Left lung (tissue), 14 donors: ENCODE measurements at places on chromosomes 4 and X. TPM values are rescaled to one million over a fixed set of nuclear protein-coding genes. Genes with fewer than 3 reads are reported as not detected.

The GPRASP3 gene
- 5.6 TPM for total RNA-seq

The MAGEC3 gene
- total RNA-seq = not detected

DNA sequence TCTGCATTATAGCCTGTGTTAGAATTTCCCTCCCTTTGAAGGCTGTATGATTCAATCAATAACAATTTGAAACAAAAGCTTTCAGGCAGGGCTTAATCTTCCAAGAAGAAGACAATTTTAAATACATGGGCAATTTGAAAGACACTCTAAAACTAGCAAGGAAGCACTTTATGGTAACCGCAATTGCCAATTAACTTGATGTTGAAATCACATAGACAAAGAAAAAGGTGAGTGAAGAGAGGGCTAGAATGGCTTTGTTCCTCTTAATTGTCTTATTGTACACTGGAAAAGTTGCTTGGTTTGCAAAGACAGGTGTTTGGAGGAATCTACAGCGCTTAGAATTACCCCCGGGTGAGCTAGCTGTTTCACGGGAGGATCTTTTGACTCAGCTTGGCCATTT, 74.4 kb upstream of the PRKX start:
- H3K36me3 ChIP-seq = no peaks in the 10 kb centered on the region
- DNase-seq = no peak
- no peak overlapping the region for H3K27ac ChIP-seq
- H3K27me3 ChIP-seq = no peaks in the 10 kb centered on the region
- no peak overlapping the region for H3K4me3 ChIP-seq

- no peaks in the 10 kb centered on the region for H3K36me3 ChIP-seq
- H3K4me3 ChIP-seq = no peak overlapping the region
- DNase-seq = peak; percentile 18
- no peak overlapping the region for H3K27ac ChIP-seq
Measured at GRCh38 chr4:30450474-30450873, 269.7 kb upstream of the PCDH7 start.

- no peaks in the 10 kb centered on the region for H3K4me1 ChIP-seq
- no peaks in the 10 kb centered on the region for H3K27me3 ChIP-seq
- H3K27ac ChIP-seq = no peak overlapping the region
- H3K4me3 ChIP-seq = no peak overlapping the region
Measured at GRCh38 chr4:22071749-22072148, 123.2 kb upstream of the KCNIP4 start.
